ENCODE measurements at places on chromosomes 4 and X. TPM values are rescaled to one million over a fixed set of nuclear protein-coding genes. Genes with fewer than 3 reads are reported as not detected.
A peak's percentile ranks its signal among the peaks of the same experiment; 100 is the strongest.

GRCh38 chr4:23884261-23884660, 5.6 kb downstream of the PPARGC1A start:
- DNase-seq = no peak

DNA sequence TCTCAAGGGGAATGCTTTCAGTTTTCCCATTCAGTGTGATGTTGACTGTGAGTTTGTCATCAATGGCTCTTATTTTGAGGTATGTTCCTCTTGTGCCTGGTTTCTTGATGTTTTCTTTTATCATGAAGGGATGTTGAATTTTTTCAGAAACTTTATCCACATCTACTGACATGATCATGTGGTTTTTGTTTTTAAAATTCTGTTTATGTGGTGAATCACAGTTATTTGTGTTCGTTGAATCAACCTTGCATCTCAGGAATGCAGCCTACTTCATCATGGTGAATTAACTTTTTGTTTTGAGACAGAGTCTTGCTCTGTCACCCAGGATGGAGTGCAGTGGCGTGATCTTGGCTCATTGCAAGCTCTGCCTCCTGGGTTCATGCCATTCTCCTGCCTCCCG, 263.1 kb upstream of the KLF3 start:
- DNase-seq = no peak

The ADGRG4 gene
- not detected for total RNA-seq

- no peak for DNase-seq
Measured at GRCh38 chr4:174707051-174707676, 121.9 kb downstream of the GLRA3 start.

DNA sequence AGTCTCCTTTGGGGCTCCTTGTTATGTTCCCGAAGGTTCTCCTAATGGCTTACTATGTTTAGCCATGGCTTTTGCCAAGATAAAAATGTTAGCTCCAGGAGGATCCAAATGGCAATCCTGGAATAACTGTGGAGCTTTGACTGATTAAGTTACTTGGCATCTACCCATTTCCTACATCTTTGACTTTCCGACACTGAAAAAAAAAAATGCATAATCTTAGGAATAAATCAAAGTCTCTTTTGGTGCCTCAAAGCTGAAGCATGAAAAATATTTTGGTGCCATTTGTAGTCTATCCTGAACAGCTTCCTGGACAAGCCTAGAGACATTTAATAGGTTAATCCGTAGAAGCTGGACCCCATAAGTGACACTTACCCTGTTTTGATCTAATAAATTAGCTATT, 191.7 kb downstream of the PALLD start:
- DNase-seq = no peak

The ATOH1 gene
- total RNA-seq = not detected

DNA sequence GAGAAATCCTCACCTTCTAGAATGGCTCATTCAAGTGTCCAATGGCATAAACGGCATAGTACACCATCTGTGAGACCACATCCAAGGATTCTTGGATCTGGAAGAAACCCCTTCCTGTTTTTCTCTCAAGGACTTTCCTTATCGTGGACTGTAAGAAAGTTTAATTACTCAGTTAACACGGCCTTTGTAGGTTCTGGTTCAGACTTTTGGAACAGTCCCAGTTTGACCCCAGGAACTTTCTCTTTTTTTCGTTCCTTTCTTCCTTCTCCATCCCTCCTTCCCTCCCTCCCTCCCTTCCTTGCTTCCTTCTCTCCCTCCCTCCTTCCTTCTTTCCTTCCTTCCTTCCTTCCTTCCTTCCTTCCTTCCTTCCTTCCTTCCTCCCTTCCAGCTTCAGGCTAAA, 343.5 kb upstream of the SMIM31 start:
- DNase-seq = no peak

The IL21 gene
- total RNA-seq = not detected

DNA sequence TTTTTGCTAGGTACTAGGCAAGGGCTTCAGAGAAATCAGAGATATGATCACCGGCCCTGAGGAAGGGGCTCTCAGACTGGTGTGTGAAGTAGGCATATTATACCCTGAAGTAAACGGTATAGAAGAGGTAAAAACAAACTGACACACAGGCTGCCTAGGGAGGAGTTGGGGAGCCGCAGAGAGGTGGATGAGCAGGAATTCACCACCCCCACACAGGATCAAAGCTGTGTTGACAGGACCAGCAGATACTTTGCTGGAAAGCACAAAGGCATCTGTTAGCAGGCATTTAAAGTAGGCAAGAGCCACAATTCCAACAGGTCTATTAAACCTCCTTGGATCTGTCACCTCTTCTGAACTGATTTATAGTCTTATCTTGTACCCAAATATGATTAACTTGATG, 71.8 kb upstream of the GPR34 start:
- no peak for DNase-seq

- no peak for DNase-seq
Measured at GRCh38 chr4:21554066-21554465, 394.5 kb downstream of the KCNIP4 start.

The HSFX2 gene
- total RNA-seq = not detected

DNA sequence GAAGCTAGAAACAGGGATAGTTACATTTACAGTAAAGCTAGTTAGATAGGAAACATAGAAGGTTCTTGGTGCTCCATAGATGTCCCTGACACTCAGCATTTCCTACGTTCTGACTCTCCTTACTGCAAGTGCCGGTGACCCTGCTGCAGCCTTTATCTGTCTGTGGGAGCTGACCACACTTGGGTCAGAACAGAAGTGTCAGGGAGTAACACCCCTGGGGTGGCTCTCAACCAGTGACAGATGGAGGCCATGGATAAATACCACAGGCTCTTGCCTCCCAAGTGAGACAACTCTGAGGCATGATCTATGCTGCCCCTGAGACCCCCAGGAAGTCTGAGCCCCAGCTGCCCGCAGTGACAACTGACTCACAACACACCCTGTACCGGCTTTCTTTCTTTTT, 69.8 kb downstream of the ANXA3 start:
- no peak for DNase-seq

GRCh38 chrX:96407501-96407900, 277.1 kb upstream of the DIAPH2 start:
- DNase-seq = no peak

- no peak for DNase-seq
Measured at GRCh38 chr4:152659806-152660205, 20.0 kb downstream of the TMEM154 start.

DNA sequence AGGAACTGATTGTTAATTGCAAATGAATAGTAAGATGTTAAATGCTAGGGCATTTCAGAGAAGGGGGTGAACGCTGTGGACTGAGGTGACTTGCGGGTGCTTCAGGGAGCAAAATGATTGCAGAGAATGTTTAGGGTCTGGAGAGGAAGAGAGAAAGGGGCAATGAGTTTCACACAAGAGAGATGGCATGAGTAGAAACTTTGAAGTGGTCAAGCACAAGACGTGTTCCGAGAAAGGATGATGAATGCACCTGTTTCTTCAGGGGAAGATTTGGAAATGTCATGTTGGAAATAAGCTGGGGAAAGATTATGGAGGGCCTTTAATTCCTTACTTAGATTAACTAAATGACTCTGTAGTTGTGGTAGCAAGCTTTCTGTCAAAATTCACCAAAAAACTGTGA, 43.4 kb downstream of the DTHD1 start:
- DNase-seq = no peak

The TNMD gene
- not detected for total RNA-seq

The MTTP gene
- total RNA-seq = 0.20 TPM

GRCh38 chr4:124748965-124749364, 36.4 kb upstream of the ANKRD50 start:
- DNase-seq = no peak

- DNase-seq = peak; percentile 17
Measured at GRCh38 chr4:86653237-86653865, 59.2 kb downstream of the PTPN13 start.

DNA sequence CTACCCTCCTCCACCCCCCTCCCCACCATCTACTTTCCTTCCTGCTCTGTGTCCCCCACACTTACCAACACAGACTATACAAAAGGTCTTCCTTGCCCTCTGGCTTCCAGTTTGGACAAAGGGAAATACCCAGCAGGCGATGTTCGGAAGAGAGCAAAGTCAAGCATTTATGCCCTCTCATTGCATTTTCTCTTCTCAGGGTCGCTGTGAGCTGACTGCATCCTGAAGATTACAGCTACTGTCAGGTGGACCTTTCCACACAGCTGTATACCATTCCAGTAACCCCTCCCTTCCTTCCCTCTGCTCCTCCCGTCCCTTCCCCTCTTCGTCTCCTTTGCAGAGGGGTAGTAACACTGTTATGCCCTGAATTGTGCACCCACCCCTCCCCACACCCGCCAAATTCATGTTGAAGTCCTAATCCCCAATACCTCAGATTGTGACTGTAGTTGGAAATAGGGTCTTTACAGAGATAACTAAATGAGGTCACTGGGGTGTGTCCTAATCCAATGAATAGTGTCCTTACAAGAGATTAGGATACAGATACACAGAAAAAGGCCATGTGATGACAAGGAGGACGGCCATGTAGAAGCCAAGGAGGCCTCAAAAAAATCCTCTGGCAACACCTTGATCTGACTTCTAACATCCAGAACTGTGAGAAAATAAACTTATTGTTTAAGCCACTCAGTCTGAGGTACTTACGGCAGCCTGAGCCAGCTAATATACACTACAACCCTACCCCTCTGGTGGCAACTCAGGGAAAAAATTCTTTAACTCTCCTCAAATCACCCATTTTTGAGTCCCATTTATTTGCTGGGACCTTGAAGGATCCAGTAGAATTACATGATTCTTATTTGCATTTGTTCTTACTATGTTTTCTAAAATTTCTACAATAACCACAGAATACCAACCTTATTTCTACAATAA, 11.7 kb downstream of the MORF4L2 start:
- no peak for DNase-seq

DNA sequence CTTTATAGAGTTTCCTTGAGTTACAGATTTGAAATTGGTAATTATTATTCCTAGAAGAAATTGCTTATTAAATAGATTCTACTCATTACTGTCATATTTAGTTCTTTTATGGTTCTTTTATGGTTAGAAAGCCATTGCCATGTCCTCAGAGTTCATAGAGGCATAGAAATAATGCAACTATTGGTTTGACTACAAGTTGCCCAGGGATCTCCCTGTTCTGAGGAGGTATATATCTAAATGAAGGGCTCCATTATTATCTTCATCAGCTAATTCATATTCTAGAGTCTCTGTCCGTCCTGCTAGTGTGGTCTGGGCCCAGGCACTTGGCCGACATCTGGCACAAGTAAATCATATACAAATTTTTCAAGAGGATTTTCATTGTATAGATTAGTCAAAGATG, 535.7 kb downstream of the PPP4R3C start:
- no peak for DNase-seq

- DNase-seq = peak; percentile 81
Measured at GRCh38 chr4:147590249-147590920, 26.8 kb upstream of the TMEM184C start.
